ENCODE measurements at places on chromosomes 12 and 14.

DNA sequence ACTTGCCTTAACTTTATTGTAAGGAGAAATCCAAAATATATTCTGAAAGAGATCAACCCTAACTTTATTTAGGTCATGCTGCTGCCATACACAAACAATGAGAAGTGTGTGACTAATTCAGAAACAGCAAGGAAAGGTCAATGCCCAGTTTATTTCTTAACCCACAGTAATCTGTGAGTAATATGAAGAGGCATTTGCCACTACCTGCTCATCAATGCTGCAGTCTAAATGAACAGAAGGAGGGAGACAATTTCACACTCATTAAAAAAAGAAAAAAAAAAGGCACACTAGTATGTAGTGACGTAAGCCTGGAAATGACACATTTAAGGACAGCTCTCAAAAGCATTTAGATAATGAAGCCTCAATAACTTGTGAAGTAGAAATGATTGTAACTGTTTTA lies 90.5 kb upstream of the FOXN3 start:
- no peak for DNase-seq

- no peak for DNase-seq
These were observed 129.2 kb upstream of the EVL start for GRCh38 chr14:99936056-99936455.

GRCh38 chr12:96007729-96008128 lies 11.6 kb upstream of the HAL start:
- no peak for DNase-seq

GRCh38 chr12:131927110-131928079 lies 1.7 kb upstream of the PUS1 start:
- no peak for DNase-seq

GRCh38 chr14:86038387-86039042 lies 508.6 kb downstream of the FLRT2 start:
- peak; percentile 67 for DNase-seq

DNA sequence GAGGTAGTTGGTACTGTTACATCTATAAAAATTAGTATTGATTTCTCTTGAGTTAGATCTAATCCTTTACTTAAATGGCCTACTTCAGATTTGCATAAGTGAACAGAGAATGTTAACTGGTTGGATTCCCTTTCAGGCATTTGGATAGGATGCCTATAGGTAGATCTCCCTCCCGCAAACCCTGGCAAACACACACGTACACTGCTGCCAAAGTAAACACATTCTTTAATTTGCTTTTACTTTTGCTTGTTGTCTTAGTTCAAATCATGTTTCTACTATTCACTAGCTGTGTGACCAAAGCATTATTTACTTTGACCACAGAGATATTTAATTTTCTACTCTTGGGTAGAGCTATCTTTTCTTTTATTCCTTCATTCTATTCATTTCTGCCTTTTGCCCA lies 936.1 kb upstream of the FBXO33 start:
- no peak for DNase-seq
